ENCODE measurements at places on chromosomes 2 and 18.
A peak's percentile ranks its signal among the peaks of the same experiment; 100 is the strongest.

DNA sequence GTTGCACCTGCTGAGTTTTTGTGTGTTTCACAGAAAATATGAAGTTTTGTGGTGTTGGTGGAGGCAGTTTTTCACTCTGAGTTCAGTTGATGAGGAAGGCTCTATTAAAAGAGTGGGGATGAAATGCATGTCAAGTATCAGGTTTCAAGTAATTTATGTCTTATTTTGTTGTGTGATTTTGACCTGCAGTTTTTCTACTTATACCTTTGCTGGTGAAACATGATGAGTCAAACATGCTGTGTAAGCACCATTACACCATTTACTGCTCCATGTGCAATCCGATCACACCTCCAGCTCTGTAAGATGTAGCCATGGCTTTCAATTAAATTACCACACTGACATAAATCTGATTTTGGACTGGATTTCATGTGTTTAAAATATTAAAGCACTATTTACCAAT, 174.5 kb upstream of the ZEB2 start:
- no peak for DNase-seq

- no peak for DNase-seq
Observed at GRCh38 chr2:97926946-97927345, 68.8 kb downstream of the TMEM131 start.

- no peak for DNase-seq
Observed at GRCh38 chr2:120509213-120509815, 163.4 kb downstream of the INHBB start.

DNA sequence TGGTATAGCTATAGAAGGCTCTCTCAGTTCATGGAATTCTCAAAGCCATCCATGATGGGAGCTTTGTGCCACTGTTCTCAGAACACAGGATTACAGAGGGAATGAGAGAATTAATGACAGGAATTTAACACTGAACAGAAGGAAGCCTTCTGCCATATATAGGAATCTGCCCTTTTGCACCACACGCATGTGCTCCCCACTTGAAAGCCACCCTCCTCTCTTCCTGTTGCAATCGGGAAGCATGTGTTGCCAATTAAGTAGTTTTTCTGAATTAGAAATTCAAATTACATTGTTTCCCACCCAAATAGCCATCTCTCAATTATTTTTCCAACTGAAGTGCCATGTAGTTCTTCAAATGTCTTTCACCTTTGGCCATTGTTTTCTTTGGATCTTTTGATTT, 71.3 kb downstream of the C1D start:
- DNase-seq = no peak

GRCh38 chr2:196123679-196124373, 47.6 kb downstream of the STK17B start:
- DNase-seq = no peak

- DNase-seq = no peak
Observed at GRCh38 chr18:3478262-3478978, 28.4 kb downstream of the TGIF1 start.

GRCh38 chr2:148874868-148875341, at the start of gene KIF5C:
KIF5C (plus strand) TSS chr2:148875227; CDS start chr2:148875618, 391 bp downstream.
- peak; percentile 89 for DNase-seq

- DNase-seq = no peak
Observed at GRCh38 chr18:57432751-57433400, 2.3 kb upstream of the ONECUT2 start.

GRCh38 chr2:120344976-120345581, 857 bp upstream of the INHBB start:
- DNase-seq = no peak

- no peak for DNase-seq
Observed at GRCh38 chr2:11998218-11998617, 251.8 kb downstream of the LPIN1 start.

DNA sequence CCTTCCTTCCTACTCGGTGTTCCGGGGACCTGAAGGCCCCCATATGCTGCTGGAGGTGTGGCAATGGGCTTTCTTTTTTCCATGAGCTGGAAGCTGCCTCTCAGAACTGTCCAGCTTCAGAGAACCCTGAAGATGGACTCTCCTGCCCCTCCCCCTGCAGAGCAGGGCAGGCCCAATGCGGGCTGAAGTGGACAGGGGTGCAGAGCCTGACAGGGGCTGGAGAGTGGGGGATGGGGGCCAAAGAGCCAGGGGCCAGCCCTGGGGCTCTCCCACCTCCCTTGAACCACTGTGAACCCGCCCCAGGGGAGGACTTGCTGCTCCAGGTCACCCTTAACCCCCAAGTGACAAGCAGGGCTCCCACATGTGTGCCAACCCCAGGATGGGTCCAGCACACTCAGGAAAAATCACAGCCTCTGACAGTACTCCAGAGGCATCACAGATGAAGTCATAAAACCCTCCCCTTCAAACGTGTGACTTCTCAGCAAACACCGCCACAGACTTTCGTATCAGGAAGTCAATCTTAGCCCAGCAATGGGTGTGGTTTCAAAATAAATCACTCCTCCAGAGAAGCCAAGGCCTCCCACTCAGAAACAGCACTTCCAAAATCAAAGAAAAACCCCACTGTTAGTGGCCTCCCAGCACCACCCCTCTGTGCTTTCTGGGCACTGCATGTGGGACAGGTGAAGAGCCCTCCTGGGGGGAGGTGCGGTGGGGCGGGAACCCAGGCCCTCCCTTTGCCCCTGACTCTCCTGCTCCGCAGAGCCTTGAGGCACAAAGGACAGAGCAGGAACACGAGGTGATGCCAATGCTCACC, 135.8 kb downstream of the HDAC4 start:
- DNase-seq = peak; percentile 48

DNA sequence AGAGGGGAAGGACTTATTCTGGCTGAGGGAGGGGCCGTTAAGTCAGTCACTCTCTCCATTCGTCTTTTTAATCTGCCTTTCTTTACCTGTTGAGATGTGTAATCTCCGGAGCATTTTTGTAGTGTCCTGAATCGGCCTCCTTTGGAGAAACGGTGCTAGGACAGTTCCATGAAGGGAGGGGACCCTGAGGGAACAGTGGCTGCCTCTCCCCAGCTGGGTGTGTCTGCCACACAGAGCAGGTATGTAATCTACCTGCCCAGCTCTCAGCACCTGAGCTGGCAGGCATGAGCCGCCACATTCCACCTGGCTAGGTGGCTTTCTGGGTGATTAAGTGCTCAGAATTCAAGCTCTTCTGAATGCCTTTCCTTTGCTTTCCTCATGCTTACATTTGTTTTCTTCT, 131.2 kb downstream of the WDSUB1 start:
- no peak for DNase-seq

DNA sequence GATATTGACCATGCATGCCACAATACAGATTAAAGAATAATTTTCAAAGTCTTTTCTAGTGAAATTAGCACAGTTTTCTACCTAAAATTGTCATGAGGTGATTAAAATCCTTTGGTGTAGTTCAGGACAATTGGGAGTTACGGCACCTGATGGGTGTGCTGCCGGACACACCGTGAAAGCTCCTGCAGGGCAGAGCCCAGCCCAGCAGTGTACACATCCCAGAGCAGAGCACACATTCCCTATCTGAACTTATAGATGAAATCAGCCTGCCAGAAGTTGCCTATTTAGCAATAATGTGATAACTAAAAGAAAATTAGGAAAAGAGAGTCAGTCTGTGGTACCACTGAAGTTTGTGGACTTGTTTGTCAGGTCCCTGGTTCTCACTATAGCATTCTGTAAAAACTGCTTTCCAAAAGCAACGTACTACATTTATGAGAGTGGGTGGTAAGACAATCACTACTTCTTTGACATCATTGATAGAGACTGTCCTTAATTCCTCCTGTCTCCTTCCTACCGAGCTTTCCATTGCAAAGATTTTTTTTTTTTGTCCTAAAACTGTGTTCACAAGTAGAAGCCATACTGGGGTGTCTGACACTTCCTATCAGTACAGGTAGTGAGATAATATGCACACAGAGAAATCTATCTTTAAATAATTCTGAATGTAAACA, 3.4 kb downstream of the CYTIP start:
- no peak for DNase-seq

- DNase-seq = no peak
Observed at GRCh38 chr2:145399131-145399530, 879.2 kb upstream of the ZEB2 start.

GRCh38 chr18:9135912-9136314, 668 bp upstream of the ANKRD12 start:
- no peak for DNase-seq

- DNase-seq = no peak
Observed at GRCh38 chr2:42879913-42880737, 87.7 kb upstream of the HAAO start.

DNA sequence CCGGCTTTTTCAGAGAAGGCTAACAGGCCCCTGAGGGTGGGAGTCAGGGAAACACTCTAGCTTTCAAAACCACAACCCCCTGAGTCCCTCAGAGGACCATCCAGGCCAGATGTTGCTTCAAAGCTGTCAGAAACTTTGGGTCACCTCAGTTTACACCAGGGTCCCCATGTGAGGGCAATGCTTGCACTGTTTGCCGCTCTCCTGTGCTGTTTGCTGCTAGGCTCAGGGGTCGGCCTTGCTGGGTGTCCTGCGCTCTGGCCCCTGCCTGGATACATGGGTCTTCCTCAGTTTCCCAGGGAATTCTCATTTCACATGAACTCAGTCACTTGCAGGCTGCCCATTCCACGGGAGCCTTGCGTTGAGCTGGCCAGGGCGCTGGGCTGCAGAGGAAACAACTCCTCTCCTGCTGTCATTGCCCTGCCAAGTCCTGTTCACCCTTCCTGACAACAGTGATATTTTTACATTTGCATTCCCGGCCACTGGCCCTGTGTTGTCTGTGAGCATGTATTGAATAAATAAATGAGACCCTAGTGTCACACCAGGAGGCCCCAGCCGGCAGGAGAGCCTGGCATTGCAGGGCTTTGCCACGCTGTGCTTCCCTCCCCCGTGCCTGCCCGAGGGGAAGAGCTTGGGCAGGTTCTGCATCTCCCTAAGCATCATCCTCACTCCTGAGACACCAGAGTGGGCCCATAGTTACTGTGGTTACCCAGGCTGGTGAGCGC, 73.2 kb upstream of the RAB6C start:
- DNase-seq = no peak

GRCh38 chr2:215320679-215321078, 8.8 kb downstream of the ATIC start:
- no peak for DNase-seq

DNA sequence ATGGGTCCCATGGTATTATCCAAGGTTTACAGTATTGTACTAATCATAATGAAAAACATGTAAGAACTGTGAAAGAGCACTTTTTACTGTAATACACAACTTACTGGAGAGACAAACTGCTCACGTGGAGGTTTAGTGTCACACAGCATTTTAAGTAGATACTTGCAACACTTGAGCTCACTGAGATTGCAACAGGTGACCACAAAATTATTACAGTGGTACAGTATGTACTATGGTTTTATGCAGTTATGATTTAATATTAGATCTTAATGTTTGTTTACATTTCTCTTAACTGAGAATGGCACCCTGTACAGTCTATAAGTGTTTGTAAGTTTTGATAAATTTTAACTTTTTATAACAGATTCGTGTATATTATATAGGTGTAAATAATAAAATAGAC, 118.6 kb upstream of the SKOR2 start:
- DNase-seq = no peak

DNA sequence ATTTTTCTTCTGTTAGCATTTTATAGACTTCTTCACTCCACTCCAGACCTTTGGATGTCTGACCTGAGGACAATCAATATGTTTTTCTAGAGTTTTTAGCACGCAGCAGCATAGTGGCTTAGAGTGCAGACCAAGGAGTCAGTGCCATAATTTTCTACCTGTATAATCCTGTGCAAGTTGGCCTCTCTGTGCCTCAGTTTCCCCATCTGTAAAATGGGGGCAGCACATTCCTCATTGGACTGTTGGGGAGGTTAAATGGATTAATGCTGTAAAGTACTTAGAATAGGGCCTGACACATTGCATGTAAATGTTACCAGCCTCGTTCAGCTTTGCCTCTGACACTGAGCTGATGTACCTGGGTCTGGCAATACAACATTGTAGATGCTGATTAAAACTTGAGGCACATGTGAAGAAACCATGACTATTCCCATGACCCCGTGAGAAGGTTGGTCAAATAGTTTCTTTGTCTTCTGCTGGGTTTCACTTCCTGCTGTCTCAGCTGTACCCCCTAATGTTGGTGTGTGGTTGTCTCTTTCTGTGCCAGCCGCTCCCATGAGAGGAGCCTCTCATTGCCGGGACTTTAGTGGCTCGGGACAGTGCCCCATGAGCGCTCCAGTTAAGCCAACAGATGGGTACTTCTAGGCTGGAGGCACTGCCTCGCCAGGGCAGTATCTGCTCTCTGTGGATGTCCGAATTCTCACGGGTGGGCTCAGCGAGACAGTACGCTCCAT, 125.3 kb downstream of the SH3RF3 start:
- no peak for DNase-seq

DNA sequence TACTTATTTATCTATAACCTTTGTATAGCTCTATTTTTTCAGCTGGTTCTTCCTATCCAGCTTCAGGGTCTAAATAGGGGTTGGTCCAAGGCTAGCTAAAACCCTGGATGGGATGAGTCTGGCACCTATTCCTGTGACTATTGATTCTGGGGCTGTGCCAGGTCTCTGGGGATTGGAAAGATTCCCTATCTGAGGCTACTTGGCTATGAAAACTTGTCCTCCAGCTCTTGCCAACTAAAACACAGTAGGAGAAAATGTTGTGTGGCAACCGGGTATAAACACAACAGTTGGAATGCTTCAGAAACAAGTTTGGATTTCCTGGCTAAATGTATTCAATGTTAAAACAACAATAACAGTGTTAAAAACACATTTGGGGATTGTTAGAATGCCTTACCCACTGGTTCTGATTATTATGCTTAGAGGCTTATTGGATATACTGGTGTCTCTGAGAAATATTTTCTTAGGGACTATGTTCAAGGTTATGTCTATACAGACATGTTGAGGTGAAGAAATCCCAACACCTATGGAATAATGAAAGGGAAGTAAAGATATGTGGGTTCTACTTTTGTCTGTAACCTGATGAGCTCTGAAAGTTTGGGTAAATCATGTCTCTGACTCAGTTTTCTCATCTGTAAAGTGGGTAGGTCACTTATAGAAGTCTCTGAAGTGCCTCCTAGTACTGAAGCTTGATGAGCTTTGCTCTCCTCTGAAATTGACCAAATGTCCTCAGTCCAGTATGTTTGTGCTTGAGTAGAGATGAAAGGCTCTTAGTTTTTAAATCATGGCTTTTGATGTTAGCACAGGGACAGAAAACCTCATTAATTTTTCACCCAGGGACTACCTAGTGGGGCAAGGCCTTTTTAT, 460.7 kb downstream of the MTX2 start:
- no peak for DNase-seq

DNA sequence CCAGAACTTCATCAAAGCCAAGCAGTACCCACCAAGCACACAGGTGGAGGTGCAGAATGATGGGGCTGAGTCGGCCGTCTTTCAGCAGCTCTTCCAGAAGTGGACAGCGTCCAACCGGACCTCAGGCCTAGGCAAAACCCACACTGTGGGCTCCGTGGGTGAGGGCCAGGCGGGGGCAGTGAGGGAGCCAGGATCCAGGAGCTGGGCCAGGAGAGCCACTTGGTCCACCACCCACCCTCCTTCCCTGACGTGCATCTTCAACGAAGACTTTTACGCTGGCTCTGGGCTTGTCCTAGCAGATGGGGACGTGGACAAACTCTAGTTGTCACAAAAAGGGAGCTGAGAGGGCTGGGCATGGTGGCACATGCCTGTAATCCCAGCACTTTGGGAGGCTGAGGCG, 11.8 kb downstream of the VIL1 start:
- DNase-seq = no peak

Measured in activated CD4-positive, alpha-beta T cell treated with anti-CD3 and anti-CD28 coated beads, Interleukin-2, amount 50 U/mL, for 4 hours (primary cell).